ENCODE measurements at places on chromosomes 3 and 15. TPM values are rescaled to one million over a fixed set of nuclear protein-coding genes. Genes with fewer than 3 reads are reported as not detected.

TPRG1 gene
- 10.8 TPM for polyA plus RNA-seq

PCOLCE2 gene
- polyA plus RNA-seq, result not detected

GRCh38 chr15:31869686-31870307 is 160.5 kb upstream of the CHRNA7 start:
- DNase-seq, result no peak

FRMD5 gene
- polyA plus RNA-seq, result 0.37 TPM

DNA sequence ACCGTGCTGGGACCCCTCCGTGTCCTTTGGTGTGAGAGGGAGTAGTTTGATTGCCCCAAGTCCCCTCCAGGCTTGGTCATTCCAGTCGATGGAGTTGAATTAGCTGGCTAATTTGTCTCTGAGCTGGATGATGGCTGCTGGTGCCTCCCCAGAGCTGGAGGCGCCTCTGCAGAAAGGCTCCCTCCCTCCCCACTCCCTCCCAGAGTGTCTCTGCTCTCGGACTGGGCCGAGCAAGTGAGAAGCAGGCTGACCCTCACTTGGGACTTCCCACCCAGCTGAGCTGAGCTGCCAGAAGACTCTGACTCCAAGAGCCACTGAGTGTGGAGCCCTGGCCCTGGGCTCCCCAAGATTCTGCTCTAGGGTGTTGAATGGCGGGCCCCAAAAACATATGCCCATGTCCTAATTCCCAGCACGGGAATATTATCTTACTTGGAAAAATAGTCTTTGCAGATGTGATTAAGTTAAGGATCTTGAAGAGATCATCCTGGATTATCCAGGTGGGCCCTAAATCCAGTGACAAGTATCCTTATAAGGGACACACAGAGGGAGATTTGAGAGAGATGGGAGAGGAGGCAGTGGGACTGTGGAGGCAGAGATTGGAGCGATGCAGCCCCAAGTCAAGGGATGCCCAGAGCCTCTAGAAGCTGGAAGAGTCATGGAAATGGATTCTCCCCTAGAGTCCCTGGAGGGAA is 60.7 kb upstream of the TLE3 start:
- no peak for DNase-seq

DNA sequence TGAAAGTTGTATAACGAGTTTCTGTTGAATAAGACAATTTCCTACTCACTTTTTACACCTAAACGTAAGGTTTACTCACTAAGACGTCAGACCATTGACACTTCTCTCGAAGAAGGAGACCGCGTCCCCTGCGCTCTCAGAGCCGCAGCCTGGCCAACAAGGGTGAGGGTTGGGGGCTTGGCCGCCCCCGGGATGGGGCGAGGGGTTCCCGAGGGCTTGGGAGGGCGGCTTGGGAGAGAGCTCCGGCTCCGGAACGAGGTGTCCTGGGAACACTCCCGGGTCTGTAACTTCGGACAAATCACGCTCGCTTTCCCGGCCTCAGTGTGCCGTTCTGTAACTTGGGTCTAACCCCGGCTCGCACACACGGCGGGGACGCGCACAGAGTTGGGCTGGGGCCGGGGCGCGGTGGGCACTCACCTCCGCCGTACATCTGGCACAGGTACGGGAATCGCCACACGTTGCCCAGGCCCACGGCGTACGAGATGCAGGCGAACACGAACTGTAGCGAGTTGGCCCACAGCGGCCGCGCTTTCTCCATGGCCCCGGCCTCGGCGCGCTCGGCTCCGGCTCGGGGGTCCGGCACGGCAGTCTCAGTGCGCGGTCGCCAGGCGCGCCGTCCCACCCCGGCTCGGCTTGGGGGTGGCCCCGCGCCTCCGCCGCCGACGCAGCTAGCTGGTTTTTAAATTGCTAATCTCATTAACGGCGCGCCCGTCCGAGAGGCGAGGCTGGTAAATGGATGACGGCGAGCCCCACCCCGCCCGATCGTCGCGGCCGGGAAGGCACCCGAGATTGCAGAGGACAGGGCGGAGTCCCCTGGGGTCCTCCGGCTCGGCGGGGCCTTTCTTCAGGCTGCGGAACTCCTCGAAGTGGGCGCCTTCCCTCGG is at the start of gene SLC6A20:
SLC6A20 (minus strand) TSS at position 655 of the 884 bp plus-strand sequence; CDS start at position 538, 117 bp downstream.
- peak; percentile 18 for DNase-seq

ASB14 gene
- 0.20 TPM for polyA plus RNA-seq
